ENCODE measurements at places on chromosomes 3 and 15. TPM values are rescaled to one million over a fixed set of nuclear protein-coding genes. Genes with fewer than 3 reads are reported as not detected.

Gene PRSS50
- not detected for total RNA-seq

GRCh38 chr15:59179717-59180116 is 26.9 kb upstream of the LDHAL6B start:
- no peak for DNase-seq

- DNase-seq, result no peak
These were observed 44.5 kb downstream of the OSBPL10 start for GRCh38 chr3:31936420-31937060.

- no peak for DNase-seq
These were observed 82.8 kb upstream of the FXR1 start for GRCh38 chr3:180829409-180830405.

DNA sequence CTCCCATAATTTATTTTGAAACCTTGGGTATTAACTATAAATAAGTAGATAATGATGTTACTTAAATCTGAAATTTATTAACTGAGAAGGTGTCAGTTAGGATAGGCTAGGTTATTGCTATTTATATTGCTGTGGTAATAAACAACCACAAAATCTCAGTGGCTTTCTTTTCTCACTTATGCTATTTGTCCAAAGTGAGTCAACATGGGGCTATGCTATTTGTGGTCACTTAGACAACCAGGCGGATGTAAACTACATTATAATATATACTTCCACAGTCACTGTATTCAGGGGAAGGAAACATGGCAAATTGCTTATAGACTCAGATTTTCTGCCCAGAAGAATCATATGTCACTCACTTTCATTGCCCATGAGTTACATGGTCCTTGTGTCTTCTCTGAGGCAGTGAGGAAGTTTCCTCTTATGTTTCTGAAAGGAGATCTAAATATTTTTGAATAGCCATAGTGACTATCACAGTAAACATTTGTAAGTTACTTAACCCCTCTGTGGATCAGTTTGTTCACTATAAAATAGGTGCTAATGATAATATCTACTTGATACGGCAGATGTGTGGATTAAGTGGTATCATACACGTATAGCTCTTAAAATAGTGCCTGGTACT is 19.8 kb downstream of the HMG20A start:
- DNase-seq, result peak; percentile 58

Gene ACTRT3
- 0.64 TPM for total RNA-seq

Gene CDCP1
- 41.3 TPM for total RNA-seq

GRCh38 chr3:168611826-168612225 is 516.1 kb upstream of the GOLIM4 start:
- DNase-seq, result no peak

Gene TM4SF18
- not detected for total RNA-seq

Gene GATM
- total RNA-seq, result 1.3 TPM

Gene IL12A
- total RNA-seq, result 0.26 TPM

- no peak for DNase-seq
These were observed 10.7 kb downstream of the CCR3 start for GRCh38 chr3:46252980-46253379.

DNA sequence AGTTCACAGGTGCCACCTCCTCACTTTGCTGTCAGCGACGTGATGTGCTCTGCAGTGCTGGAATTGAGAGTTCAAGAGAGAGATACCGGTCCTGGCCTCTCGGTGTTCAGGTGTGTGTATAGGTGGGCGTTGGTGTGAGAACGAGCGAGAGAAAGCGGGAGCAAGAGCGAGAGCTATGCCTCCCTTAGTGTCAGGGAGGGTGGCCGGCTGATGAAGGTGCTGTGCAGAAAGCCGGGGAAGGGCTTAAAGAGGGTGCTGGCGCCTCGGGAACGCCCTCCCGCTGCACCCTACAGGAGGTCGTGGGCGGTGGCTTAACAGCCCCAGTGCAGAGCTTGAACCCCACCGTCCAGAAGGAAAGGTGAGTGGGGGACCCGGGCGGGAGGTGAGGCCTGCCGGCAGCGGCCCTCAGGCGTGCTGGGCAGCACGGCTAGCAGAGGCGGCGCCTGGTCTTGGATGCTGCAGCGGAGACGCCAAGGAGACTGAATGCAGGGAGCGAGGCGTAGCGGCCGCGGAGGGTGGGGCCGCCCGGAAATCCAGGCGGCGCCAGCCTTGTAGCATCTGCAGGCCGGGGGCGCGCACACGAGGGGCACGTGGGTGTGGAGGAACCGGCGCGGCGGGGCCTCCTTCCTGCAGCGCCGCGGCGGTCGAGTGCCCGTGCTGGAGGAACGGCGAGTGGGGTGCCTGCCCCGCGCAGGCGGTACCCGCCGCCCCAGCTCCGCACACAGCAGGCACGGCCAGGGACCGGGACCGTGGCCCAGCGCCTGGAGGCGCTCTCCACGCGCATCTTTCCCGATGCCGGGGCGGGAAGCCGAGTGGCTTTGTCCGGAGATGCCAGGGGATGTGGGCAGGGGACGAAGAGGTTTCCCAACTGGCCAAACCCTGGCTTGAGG is 246.8 kb upstream of the TOPAZ1 start:
- peak; percentile 15 for DNase-seq

DNA sequence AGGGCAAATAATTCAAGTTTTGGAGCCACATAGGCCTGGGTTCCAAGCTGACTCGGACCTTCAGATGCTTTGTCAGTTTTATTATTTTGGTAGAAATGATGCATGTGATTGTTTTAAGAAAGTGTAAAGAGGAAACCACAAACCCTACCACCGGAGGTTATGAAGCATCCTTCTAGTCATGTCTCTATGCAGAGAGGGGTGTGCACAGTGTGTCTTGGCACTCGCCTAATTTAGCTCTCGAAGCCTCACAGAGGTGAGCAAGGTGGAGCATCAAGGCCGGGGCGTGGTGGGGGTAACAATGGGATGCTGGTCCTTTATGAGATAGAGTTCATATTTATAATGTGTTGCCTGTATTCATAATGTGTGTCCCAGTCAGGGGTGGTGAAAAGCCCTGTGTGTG is 63.7 kb upstream of the SMAD6 start:
- no peak for DNase-seq

GRCh38 chr3:160540551-160540950 is 24.8 kb downstream of the KPNA4 start:
- no peak for DNase-seq

- DNase-seq, result no peak
These were observed 106.9 kb upstream of the UBP1 start for GRCh38 chr3:33547101-33547500.

DNA sequence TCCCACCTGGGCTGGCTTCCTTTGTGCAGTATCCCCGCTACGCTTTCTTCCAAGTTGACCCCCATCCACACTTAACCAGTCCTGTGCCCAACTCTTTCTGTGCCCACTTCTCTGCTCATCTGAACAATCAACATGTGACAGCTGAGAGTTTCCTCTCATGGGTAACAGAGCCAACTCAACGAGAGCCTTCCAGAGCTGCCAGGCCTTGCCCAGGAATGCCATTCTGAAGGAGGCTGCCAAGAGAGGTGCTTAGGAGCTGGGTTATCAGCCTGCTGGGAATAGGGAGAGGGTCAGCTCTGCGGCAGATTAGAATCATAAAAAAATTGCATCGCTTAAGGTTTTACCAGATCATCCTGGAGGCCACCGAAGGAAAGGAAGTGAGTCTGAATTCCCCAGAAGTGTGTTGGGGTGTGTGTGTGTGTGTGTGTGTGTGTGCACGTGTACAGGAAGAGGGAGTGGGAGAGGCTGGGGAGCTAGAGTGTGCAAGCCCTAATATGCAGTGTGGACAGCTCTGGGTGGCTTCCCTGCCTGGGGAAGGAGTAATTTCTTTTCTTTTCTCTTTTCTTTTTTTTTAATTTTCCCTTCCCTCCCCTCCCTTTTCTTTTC is 66.7 kb downstream of the ITGA11 start:
- no peak for DNase-seq

DNA sequence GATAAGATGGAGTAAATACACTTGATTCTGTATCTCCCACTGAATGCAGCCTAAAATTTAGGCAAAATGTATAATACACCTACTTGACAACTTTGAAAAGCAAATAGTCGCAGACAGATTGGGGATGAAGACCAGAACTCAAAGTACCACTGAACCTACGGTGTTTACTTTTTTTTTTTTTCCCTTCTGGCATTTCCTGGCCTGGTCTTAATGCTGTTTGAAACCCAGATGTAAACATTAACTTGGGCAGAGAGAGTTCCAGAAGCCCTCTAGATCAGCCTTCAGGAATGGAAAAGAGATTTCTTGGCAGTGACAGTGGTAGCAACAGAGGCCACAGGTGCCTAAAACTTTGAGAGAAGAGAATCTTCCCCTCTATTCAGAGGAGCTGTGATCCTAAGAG is 27.8 kb downstream of the ALPK3 start:
- DNase-seq, result no peak

Gene ZNF662
- 1.3 TPM for total RNA-seq

DNA sequence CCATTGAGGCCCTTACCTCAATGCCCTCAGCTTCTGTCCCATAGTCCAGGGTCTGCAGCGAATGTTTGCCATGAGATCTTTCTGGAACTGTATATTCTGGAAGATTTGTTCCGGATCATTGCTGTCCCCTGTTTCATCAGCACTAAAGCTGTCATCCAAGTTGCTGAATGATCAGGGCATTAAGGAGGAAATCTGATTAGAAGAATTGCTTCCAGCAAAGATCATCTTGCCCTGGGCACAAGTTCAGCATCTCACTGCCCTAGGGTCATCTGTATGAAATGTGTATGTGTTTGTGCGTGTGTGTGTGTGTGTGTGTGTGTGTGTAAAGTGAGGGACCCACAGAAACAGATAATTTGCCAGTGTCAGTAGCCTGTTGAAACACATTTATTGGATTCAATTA is 1.4 kb downstream of the TMC3 start:
- no peak for DNase-seq

Gene CBLB
- total RNA-seq, result 34.4 TPM

- no peak for DNase-seq
These were observed 40.8 kb upstream of the ABHD17C start for GRCh38 chr15:80654299-80654698.

GRCh38 chr3:173986861-173987410 is 589.4 kb downstream of the NLGN1 start:
- no peak for DNase-seq

DNA sequence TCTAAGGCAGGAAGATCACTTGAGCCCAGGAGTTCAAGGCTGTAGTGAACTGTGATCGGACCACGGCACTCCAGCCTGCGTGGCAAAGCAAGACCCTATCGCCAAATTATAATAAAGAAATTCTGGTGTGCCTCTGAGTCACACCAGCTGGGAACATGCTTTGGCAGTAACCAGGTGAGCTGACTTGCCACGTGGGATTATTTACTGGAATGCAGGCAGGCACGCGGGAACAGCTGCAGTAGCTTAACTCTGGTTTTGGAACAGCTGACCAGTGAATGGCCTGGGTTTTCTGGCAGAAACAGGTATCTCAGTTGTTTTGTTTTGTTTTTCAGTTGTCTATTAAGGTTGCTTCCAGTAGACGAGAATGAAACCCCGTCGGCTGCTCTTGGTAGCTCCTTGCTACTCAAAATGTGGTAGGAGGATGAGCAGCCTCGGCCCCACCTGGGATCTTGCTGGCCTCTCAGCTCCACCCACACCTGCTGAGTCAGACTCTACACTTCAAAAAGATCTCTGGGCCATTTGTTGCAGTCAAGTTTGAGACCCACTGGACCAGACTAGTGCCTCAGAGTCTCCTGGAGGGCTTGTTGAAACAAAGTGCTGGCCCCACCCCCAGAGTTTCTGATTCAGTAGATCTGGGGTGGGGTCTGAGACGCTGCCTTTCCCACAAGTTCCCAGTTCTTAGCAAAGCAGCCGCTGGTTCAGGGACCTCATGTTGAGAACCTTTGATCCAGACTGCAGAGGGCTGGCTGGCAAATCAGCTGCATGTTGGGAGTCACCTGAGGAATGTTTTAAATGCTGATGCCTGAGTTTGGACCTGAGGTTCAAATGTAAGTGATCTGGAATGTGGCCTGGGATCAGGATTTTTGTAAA is 26.6 kb downstream of the IDH2 start:
- peak; percentile 97 for DNase-seq

- no peak for DNase-seq
These were observed 275.4 kb downstream of the FOXP1 start for GRCh38 chr3:71307991-71308697.

- peak; percentile 41 for DNase-seq
These were observed 44.6 kb downstream of the RFX7 start for GRCh38 chr15:56199038-56199437.

Gene TFRC
- 70.4 TPM for total RNA-seq

DNA sequence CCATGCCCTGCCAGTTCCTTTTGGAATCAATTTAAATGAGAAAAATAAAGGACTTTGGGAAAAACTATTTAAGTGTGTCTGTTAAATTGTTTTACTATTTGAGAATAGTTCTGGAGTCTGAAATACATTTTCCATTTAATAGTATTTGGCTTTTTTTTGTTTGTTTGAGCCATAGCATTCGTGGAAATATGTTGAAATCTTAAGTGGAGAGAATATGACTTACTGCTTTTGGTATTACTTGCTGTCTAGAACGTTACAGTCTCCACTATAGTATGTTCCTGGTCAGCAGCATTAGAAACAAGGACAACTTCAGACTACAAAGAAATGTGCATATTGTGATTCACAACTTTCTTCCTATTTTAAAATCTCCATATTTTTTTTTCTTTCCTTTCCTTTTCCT is 179.4 kb downstream of the GHSR start:
- no peak for DNase-seq

DNA sequence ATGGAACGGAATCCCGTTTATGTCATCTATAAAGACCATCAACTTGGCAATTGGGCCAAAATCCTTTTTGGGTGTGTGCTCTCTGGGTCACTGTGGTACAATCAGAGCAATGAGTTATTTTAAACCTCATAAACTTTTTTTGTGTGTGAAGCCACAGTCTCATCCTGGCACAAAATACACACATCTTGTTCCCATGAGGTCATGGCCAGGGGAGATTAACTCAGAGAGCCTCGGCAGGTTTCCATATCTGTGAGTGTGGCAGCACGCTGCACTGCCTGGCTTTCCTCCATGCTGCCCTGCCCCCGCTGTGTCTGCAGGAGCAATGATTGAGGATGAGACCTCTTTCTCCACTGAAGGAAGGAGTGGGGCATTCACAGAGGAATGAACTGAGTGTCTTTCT is 54.0 kb upstream of the DLG1 start:
- DNase-seq, result no peak

GRCh38 chr3:55765906-55766701 is 279.0 kb upstream of the WNT5A start:
- DNase-seq, result no peak

DNA sequence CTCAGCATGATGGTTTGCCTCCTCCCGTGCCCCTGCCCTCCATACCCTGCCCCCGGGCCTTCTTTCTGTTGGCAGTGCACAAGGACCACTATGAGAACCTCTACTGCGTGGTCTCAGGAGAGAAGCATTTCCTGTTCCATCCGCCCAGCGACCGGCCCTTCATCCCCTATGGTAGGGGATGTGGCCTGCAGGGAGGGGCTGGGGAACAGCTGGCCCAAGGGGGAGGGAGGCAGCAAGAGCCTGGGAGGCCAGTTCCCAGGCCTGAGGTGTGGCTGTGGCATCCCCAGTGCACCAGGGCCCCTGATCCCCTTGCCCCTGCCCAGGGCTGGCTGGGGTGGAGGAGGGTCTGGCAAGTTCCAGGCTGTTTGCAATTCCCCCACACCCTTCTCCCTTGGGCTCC is 2.6 kb upstream of the PLA2G4B start:
- no peak for DNase-seq

Gene FMN1
- total RNA-seq, result 2.2 TPM

GRCh38 chr3:164155400-164155799 is 922.9 kb downstream of the SI start:
- peak; percentile 15 for DNase-seq
